ENCODE measurements at places on chromosomes 3 and 15. TPM values are rescaled to one million over a fixed set of nuclear protein-coding genes. Genes with fewer than 3 reads are reported as not detected.

GRCh38 chr15:66096688-66097058 lies 156.9 kb downstream of the MEGF11 start:
- DNase-seq = no peak

- no peak for DNase-seq
Measured at GRCh38 chr15:96702589-96702988, 372.1 kb downstream of the NR2F2 start.

- no peak for DNase-seq
Measured at GRCh38 chr3:108471426-108471825, 39.0 kb downstream of the MYH15 start.

- no peak for DNase-seq
Measured at GRCh38 chr15:27046880-27047279, 75.9 kb downstream of the GABRG3 start.

ACOX2 gene
- 1.6 TPM for total RNA-seq

ZCWPW2 gene
- total RNA-seq = 0.13 TPM

Data from dermis microvascular lymphatic vessel endothelial cell (primary cell).